Stimulated activated CD4-positive, alpha-beta T cell treated with anti-CD3 and anti-CD28 coated beads, Interleukin-4, amount 100 ng/mL, for 1 hour (primary cell): ENCODE measurements at places on chromosomes 6 and 20.

DNA sequence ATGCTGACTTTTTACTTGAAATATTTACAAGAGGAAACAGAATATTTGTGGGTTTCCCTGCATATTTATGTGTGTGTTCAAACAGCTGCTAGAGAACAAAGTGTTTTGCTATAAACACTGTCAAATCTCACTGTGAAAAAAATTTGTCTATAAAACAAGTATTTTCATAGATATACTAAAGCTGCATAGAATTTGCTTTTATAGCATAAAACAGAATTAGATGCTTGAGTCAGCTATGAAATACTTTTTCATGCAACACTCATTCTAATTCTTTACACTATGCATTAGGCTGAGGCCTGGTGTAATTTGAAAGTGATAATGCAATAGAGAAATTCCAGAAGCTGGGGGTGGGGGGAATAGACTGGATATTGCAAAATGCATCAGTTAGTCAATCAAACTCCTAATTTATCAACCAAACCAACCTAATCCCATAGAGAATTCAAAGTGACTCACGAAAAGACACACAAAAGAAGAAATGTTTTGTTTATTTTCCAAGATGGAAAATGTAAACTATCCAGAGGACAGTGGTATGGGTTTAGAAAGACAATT, 148.2 kb downstream of the LAMA2 start:
- no peak for DNase-seq

DNA sequence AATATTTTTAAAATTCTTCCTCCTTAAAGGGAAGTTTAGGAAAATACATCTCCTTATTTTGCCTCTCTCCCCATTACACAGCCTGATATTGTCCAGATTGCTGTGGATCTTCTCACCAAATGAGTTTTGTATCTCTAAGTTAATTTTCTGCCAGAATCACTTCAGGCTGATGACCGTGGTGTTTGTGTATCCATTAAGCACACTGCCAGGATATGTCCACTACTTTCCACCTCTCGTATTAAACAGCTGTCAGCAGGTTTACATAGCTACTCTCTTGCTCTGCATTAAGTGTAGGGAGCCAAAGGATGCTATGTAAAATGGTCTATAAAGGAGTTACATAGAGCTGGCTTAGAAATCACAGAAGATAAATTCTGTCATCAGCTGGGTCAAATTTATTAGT, 201.1 kb downstream of the ZFAND3 start:
- no peak for DNase-seq

DNA sequence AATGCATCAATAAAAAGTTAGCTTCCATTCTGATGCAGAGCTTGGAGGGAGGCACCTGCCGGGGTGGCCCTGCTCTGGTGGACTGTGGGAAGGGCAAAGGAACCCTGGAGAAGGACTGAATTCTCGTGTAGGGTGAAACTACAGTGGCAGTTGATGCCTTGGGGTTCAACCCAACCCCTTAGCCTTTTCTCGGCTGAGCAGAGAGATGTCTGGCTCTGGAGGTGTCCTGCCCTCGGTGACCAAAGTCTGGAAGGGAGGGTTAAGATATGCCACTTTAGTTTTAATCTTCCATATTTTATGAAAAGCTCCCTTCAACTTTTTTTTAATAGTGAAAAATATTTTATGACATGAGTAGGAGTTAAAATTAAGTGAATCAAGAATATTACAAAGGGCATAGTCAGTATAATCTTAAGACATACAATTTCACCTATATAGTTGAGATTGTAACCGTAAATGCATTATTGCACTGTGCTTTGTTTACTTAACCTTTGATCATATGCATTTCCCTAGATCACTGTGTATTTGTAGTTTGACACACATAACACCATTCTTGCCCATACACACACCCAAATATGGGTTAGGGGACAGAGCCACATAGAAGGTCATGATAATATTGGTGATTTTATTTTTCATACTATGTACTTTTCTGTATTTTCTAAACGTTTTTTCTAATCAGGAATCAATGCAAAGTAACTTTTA, 179.6 kb downstream of the MCHR2 start:
- no peak for DNase-seq

DNA sequence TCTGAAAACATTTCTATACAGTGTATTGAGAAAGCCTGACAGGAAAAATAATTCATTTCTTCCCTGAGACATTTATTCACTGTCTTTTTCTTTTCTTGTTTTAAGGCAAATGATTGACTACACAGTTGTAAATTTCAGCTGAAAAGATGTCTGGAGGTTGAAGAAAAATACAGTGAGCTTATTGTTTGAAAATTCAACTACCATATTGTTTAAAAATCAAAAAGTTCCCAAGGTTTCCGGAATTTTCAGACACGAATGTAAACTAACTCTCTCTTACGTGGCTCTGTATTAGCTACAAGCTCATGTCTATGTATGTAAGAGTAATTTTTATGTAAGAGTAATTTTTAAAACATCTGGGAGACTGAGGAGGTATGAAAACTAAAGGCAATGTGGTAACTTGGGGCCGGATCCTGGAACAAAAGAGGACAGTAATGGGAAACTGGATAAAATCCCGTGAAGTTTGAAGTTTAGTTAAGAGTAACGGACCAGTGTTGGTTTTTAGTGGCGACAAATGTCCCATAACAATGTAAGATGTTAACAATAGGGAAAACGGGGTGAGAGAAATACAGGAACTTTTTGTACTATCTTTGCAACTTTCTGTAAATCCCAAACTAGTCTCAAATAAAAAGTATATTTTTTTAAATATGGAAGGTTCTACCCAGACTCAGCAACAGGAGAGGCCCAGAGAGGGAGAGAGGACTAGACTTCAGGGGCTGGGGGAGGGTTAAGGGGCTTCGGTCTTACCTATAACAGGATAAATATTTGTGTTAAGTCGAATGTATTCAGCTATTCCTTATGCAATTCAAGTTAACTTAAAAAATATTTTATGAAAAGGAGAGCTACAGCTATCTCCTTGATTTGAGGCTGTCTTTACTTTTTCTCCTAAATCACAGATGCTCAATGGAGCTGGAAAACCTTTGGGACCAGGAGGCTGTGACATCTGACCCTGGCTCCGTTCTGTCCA, 1.3 kb downstream of the PTGIS start:
- no peak for DNase-seq

DNA sequence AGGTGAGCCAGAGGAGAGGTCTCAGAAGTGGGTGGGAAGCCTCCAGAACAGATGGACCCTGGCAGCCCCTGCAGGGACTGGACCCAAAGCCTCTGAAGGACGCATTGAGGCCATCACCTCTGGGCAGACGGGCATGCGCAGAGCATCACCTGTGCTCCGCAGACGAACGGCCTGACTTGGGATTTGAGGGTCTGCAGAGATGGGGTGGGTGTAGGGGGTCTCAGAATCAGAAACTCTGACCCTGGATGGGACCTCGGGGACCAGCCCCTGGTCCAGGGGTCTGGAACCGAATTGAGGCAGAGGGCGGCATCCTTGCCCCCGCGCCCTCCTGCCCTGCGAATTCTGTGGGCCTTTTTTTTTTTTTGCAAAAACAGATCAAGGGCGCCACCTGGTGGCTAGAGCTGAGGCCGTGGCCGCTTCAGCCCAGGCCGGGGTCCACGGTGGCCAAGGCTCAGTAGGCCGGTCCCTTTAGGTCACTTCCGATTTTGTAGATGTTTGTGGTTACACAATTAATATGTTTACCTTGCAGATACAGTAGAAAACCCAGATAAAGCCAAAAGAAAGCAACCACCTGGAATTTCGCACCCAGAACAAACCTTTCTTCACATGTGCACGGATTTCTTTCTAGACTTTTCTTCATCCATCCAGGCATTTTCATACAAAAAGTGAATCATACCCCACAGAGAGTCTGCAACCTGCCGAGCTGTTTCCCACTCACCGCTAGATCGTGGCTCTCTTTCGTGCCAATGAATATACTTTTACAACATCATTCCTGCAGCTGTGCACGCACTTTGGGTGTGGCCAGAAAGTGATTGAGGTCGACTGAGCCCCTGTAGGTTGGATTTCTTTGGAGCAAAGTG, 25.9 kb downstream of the ZBP1 start:
- peak; percentile 63 for DNase-seq

DNA sequence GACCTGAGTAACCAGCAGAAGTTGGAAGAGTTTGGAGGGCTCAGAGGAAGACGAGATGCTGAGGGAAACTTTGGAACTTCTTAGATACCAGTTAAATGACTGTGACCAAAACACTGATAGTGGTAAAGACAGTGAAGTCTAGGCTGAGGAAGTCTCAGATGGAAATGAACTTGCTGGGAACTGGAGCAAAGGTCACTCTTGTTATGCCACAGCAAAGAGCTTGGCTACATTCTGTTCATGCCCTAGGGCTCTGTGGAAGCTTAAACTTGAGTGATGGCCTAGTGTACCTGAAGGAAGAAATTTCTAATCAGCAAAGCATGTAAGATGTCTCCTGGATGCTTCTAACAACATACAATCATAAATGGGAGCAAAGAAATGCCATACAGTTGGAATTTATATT, 24.7 kb downstream of the WDR27 start:
- DNase-seq = no peak

GRCh38 chr6:158118886-158119285, 49.2 kb downstream of the SERAC1 start:
- no peak for DNase-seq

DNA sequence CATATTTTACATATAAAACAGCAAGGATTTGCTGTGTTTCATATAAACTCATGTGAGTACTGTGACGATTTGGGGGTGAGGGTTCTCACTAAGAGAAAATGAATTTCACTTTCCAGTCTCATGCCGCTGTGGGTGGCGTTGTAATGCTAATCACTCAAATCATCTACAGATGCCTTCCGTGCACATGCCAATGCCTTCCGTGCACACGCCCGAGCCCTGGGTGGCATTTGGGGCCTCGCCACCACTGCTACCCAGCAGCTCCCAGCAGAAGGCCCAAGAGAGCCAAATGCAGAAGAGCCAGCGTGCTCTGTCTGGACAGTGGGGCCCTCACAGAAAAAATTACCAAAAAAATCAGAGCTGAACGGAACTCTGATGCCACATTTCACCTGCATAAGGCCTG, 53.7 kb downstream of the WDR27 start:
- DNase-seq = no peak

GRCh38 chr20:62389601-62390087, 2.7 kb downstream of the RPS21 start:
- no peak for DNase-seq

DNA sequence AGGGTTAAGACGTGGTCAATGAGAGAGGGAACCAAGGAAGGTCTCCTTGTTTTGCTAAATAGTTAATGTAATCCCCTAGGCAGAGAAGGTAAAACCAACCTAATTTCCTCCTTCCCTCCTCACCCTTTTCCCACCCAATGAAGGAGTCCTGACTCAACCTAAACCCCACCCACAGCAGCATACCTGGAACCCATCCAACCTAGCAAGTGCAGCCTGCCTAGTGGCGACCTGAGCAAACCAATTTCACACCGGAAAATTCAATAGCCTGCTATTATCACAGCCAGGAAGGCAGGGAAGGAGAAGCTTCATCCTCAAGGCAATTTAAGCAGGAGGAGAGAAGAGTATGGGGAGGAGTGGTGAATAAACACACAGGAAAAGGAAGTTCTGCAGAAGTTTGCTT, 46.9 kb downstream of the OSTM1 start:
- no peak for DNase-seq

GRCh38 chr6:135202836-135203235, 21.7 kb downstream of the MYB start:
- no peak for DNase-seq

DNA sequence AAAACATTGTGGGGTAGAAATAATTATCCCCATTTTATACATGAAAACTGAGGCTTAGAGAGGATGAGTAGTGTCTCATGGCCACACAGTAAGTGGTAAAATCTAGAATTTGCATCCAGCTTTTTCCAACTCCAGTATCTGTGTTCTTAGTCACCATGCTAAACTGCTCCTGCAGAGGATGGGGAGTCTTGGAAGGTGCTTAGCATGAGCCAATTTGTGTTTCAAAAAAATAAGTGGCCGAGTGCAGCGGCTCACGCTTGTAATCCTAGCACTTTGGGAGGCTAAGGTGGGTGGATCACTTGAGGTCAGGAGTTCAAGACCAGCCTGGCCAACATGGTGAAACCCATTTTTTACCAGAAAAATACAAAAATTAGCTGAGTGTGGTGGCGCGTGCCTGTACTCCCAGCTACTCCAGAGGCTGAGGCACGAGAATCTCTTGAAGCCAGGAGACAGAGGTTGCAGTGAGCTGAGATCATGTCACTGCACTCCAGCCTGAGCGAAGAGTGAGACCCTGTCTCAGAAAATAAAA, 2.4 kb downstream of the C6orf89 start:
- DNase-seq = no peak

DNA sequence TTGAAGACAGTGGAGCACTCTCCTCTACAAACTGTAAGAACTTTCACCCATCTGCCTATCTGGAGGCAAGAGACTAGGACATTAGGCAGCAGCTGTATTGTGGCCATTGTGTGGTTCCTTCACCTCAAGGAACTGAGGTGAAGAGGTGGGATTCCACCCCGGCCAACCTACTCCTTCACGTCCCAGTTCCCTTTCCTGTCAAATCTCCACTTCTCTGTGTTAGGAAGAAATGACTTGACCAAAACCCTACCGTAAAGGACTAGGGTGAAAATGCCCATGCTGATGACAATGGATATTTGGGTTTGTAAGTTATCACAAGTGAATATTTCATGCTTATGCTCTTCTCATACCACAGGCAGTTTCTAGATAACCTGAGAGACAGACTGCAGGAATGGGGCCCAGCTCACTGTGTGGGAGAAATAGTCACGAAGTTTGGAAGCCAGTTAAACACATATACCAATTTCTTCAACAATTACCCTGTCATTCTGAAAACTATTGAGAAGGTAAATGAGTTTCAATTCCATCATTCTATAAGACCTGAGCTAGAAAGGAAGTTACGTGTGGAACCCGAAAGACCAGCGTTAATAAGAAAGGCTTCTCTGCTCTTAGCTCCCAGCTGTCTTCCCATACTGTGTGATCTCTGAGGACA, 86.6 kb downstream of the ECT2L start:
- no peak for DNase-seq

DNA sequence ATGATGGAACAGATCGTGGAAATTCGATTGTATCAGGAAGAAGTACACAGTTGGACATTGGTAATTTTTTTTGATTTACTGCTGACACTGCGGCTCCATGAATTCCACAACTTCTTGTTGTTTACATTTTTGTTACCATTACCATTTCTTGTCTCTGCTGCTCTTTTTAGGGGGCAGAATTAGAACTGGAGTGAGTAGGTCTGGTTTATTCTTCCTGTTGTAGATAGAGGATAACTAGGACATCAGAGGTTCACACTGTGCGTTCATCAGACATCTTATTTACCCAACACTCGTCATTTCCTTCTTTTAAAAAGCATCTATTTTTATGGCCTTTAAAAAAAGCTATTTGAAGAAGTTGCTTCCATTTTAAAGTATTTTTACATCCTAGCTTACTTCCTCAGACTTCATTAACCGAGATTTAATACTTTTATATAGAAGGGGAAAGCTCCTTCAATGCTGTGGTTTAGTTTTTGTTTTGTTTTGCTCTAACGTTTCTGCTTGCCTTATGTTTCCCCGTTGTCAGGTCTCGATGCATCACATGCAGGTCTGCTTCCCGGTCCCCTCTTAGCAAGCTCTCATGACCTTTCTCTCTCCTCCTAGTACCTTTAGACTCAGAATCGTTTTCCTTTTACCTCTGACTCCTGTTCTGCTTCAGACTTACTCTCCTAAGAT, 139.1 kb downstream of the ARID1B start:
- DNase-seq = no peak
